ENCODE measurements at places on chromosomes 16 and 17.

DNA sequence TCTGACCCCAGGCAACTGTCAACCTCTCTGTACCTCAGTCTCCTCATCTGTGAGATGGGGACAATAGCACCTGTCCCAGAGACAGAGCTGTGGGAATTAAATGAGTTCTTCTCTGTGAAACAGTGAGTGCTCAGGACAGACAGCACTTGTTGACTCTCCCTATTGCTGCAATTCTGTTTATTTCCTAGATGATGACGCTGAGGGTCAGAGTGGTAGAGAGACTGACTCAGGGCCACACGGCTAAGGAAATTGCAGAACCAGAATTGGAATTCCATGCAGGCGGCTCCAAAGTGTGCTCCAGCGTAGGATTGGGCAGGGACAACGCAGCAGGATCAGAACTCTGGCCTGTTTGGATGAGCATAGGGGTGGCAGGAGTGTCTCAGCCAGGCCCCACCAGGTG lies 302.2 kb downstream of the C16orf95 start:
- no peak for DNase-seq

DNA sequence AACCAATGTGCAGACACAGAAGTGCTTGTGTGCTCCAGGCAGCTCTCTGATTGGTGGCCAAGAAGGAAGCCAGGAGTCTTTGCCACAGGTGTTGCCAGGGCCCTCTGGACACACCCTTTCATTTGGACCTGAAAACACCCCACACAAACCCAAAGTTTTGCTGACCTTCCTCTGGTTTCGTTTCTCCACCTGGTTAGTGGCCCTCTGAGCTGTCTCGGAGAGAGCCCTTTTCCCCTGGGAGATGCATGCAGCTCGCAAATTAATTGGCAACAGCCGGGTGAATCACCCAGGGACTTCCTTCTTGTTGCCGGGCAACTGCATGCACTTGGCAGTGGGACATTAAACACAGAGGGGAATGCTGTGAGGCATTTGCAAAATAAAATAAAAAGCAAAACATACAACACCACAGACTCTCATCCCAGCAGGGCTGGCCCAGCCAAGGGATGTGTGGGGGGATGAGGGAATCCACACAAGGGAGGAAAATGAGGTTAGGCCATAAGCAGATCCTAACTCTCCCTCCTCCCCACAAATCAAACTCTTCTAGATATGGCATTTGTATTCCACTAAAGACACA lies 286.6 kb downstream of the SOX9 start:
- peak; percentile 92 for DNase-seq

DNA sequence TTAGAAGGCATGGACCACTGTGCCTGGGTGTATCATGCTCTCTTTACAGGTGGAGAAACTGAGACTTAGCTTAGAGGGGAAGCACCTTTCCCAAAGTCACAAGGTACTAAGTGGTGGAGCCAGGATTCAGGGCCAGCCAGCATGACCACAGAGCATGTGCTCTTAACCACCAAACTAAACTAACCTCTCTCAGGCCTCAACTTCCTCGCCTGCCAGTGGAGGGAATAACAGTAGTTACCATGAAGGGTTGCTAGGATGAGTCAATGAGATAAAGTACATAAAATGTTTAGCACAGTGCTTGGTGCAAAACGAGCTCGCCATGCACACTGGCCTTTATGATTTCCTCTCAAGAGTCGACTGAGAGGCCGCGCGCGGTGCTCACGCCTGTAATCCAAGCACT lies 6.4 kb upstream of the MYO1C start:
- no peak for DNase-seq

- DNase-seq = no peak
Measured at GRCh38 chr17:69706127-69706526, 291.6 kb downstream of the MAP2K6 start.

GRCh38 chr17:28151001-28151400 lies 108.5 kb downstream of the NLK start:
- DNase-seq = no peak

- no peak for DNase-seq
Measured at GRCh38 chr16:74732707-74733350, 32.2 kb upstream of the MLKL start.

DNA sequence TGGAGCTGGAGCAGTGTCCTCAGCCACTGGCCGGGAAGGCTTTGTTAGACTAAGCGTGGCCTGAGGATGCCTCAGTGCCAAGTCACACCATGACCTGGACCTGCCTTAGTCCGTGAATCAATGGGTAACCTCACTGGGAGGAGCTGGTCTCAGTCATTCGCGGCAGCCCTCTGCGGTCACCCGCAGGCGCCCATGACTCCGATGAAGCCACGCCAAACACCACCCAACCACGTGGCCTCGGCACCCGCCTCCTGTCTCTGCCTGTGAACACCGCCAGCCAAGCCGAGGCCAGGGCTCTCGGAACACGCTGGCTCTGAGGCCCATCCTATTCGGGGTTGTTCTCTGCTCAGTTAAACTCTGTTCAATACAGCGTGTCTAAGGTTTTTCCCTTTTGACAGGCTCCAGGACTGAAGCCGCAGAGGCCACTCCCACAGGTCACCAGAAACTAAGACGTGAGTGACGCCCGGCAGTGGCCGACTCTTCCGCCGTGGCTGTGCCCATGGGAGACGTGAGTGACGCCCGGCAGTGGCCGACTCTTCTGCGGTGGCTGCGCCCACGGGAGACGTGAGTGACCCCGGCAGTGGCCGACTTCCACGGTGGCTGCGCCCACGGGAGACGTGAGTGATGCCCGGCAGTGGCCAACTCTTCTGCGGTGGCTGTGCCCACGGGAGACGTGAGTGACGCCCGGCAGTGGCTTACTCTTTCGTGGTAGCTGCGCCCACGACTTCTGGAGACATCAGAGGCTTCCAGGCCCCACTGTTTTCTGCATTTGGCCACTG lies 16.8 kb upstream of the PABPN1L start:
- no peak for DNase-seq

DNA sequence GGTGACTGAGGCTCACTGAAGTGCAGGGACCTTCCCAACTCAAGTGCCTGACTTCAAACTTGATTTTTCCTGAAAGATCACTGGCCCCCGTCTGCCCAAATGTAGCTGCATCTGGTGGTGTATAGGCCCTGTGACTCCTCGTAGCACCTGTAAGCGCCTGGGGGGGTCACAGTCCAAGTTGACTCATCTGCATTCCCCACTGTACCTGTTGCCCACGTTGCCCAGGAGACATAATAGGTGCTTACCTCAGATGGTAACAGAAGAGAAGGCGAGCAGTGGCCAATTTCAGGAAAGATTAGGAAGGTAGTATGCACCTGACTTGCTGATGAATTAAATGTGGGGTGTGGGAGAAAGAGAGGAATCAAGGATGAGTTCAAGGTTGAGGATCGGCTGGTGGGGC lies 44.1 kb upstream of the EMP2 start:
- DNase-seq = no peak

DNA sequence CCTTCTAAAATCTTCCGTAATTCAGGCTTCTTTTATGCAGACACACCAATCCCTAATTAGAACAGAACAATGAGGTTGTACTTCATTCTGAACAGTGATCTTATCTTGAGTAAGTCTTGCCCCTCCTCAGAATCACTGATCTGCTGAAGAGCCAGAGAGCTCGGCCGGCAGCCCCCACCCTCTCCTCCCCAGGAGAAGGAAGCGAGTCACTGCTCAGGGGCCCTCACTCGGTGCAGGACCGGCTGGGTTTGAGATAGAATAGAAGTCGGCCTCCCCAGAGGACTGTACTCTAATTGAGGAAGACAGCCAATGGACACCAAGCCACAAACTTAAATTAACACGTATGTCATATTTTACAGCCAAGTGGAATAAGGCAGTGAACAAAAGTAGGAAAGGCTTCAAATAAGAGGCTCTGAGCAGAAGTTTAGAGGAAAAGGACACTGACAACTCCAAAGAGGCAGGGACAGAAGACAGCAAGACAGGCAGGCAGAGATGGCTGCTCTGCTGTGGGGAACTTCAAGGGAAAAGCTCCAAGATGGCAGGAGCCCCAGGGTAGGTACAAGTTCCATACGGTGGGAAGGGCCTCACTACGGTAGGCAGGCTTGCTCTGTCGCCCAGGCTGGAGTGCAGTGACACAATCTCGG lies 18.6 kb downstream of the CREBBP start:
- DNase-seq = peak; percentile 20

DNA sequence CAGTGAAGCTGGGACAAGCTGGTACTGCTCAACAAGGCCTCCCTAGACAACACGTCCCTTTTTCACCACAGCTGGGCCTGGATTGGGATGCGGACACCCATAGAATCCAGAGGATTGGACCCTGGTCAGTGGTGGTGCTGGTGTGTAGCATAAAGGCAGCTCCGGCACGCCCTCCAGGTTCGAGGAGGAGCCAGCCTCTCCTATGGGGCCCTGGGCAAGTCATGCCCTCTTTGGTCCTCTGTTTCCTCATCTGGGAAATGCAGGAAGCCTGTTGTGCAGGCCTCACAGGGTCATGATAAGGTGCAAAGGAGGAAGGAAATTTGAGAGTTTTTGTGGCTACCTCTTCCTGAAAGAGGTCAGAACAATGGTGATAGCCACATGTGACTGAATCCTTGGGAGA lies 1741.7 kb downstream of the TP53TG3F start:
- DNase-seq = no peak

DNA sequence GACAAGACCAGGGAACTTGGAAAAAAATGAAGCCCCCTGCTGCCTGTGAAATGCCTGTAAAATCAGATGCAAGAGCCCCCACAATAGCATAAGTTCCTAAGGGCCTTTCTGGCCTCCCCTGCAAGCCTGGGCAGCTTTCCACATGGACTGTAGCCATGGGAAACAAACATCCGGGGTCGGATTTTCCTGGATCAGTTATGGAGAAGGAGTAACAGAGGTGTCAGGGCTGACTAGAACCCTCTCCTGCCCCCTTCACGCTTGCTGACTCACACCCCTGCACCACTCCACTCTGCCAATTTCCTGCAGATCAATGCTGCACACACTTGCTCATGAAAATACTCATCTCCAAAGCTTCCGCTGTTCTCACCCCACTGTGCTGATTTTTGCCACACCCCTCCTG lies 258.6 kb downstream of the CBLN1 start:
- DNase-seq = no peak

GRCh38 chr17:81719410-81720266 lies 7.6 kb downstream of the SLC25A10 start:
- DNase-seq = no peak

DNA sequence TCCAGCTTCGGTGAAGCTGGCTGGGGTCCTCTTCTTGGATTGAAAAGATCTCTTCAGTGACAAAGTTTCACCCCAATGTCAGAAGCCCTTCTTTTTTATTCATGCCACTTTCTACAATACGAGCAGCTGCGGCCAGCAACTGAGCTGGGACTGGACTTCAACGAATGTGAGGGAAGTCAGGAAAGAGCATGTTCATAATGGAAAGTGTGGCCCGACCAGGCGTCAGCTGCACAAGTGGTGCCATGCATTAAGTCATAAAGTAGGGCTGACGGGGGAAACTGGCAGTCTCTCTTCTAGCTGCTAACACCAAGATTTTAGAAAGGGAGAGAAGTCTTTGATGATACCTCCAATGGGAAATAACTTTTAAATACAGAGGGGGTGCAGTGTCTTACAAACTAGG lies 192.6 kb downstream of the PARN start:
- DNase-seq = no peak

DNA sequence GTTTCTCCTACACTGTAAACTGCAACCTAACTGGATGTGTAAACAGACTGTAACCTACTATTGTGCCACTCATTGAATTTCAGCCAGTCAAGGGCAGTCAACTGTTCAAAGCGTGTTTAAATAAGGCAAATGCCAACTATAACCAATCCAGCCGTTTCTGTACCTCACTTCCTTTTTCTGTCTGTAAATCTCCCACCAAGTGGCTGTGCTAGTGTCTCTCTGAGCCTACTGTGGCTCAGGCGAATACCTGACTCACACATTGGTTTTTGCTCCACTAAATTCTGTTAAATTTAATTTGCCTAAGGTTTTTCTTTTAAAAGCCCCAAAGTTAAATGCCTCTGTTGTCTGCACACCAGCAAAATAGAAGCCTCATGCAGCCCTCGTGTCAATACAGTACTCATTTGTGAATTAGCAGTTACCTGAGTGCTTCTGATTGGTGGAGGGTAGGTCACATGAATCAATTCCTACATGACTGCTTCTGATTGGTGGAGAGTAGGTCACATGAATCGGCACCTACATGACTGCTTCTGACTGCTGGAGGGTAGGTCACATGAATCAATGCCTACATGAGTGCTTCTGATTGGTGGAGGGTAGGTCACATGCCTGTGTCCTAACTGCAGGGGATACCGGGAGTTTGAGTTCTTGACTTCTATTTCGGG lies 31.1 kb upstream of the CCR7 start:
- DNase-seq = peak; percentile 6

DNA sequence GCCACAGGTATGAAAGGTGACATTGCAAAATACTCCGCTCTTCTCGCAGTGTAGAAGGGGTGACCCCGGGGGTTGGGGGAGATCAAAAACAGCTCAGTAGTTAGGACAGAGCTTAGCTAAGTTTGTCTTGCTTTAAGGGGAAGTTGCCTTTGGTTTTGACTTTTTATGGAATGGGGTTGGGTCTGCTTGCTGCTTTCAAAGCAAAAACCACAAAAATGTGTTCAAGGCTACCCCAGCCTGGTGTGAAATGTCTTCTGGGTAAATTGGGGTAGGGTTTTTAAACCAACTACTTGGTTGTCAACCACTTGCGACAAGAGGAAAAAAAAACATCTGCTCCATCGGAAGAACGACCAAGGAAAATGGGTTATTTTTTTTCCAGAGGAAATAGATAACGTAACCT lies 6.2 kb downstream of the FUS start:
- no peak for DNase-seq

- DNase-seq = no peak
Measured at GRCh38 chr16:49017501-49017900, 264.1 kb downstream of the CBLN1 start.

GRCh38 chr17:63402431-63403212 lies 43.5 kb downstream of the CYB561 start:
- DNase-seq = no peak

DNA sequence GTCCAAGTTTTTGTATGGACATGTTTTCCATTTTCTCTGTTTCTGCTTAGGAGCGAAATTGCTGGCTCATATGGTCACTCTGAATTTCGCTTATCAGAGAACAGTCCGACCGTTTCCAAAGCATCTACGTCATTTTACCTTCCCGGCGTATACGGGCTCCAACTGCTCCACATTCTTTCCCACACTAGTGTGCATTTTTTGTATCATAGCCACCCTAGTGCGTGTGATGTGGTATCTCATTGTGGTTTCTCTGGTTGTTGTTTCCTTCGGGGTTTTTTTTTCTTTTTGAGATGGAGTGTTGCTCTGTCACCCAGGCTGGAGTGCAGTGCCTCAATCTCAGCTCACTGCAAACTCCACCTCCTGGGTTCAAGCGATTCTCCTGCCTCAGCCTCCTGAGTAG lies 31.0 kb upstream of the BHLHA9 start:
- DNase-seq = no peak

All from T1000 (cell line).